ENCODE measurements at places on chromosomes 7 and 10.

DNA sequence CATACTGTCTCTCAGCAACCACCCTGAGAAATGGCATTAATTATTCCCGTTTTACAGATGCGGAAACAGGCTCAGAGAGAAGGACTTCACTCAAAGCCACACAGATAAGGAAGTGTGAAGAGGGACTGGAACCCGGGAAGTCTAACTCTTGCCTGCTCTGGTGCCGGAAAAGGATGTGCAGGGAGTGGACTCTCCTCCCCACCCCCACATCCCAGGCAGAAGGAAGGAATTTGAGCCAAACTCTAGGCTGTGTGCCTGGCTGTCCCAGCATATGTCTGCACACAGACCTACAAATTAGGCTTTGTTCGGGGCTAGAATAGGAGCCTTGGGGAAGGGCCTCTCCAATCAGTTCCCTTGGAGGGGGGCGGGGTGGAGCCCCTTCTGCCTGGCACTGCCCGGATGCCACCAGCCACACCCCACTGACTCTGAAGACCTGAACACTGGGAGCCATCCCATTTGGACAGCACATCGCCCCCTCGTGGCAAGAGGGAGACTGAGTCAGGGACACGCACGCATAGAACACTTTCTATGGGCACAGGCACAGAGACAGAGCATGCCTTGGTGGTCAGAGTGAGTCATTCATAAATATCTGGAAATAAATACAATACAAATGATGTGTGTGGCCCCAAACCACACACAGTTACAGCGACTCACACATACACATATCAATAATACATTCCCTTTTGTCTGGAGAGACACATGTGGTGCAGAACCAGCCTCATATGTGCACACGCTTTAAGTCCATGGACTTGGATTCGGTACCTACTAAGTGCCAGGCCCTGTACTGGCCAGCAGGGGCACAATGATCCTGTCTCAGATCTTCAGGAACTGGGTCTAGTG, 13.1 kb downstream of the LZTS2 start:
- DNase-seq = peak; percentile 63

DNA sequence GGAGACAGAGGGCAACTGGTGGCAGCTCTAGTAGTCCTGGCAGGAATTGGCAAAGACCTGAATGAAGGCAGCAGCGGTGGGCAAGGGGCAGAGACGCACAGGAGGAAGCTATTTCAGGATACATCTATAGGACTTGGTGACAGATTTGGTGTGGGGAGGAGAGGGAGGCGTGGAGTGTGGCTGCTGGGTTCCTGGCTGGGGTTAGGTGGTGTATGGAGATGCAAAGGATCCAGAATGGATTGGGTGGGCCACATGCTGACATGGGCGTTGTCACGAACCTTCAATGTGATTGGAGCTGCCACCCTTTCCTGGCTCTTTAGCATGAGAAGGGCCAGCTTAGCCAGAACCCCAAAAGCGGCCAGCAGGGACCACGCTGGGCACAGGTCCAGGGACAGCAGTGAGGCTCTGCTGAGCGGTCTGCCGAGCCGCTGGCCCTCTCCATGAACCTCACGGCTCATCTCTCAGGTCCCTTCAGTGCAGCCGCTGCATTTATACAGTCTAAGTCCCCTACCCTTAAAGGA, 10.2 kb upstream of the ADCY1 start:
- DNase-seq = no peak

DNA sequence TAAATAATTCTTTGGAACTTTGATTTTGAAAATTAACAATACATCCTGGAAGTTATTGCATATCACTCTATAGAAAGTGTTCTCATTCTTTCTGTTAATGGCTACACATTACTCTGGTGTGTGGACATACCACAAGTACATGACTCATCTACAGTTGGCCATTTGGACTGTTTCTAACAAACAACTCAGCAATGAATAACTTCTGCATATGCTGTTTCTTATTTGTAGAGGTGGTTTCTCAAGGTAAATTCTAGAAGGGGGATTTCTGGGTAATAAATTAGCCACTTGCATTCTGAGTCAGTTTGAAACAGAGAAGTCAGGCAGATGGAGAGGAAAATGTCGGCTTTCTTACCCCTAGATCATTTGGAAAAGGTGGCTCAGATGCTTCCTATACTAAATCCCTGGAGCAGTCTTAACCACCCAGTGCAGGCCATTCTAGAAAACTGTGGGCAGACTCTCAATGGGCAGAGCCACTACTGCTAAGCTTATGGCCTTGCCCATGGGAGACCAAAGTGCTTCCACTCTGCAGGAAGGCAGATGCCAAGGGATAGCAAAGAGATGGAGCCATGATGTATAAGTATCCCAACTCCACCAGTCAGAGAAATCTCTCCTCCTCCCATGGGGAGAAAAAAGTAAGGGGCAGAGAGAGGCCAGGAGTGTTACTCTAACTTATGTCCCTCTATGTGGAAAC, 194.0 kb upstream of the PLPP4 start:
- DNase-seq = no peak

DNA sequence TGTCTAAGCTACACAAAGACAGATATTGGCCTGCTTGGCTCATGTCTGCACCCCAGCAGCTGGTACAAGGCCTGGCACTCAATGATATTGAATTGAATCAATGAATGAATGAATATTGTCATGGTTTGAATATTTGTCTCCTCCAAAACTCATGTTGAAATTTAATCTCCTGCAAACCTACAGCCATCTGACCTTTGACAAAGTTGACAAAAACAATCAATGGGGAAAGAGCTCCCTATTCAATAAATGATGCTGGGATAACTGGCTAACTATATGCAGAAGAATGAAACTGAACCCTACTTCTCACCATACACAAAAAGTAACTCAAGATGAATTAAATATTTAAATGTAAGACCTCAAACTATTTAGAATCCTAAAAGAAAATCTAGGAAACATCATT, 144.7 kb downstream of the CYP26A1 start:
- DNase-seq = no peak

DNA sequence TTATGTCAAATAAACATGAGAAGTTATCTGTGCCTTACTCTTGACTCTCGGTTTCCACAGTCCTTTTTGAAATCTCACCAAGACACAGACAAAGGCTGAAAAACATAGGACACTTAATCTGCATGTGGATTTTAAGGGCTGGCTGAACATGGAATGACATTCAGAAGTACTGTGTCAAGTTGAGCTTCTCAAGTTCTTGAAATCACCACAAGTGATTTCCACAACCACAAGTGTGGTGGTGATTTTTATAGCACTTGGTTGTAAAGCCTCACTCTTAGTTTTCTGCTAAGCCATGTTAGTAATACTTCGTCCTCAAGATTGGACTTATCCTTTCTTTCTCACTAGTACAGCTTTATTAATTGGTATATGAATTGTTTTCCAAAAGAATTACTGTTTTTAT, 29.6 kb downstream of the FOXP2 start:
- DNase-seq = no peak

DNA sequence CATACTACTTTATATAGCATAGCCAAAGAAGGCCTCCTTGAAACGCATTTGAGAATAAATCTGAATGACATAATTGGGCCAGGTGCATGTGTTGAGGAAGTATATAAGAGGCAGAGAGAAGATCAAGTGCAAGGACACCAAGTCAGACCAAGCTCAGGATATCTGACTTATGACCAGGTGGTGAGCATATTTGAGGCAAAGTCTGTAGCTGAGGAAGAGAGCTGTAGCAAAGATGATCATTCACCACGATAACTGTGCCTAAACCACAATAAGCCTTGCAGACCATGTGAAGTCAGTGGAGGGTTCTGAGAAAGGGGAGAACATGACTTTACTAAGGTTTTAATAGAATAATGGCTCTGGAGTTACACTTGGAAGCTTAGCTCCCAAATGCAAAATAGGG, 292.3 kb downstream of the SORCS1 start:
- no peak for DNase-seq

DNA sequence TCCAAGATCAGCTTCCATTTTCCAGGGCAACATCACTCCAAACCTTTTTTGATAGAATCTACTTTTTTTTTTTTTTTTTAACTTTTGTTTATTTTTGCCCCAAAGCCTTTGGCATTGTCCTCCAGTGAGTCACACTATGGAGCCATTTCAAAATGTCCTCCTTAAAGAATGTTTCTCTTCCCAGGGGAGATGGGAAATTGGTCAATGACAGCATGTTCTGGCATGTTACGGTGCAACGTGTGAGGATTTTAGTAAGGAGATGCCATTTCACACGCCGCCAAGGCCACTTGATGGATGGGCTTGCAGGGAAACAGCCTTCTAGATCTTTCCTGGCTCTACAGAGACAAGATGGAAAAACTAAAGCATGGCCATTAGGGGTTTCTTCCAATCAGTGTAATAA, 30.7 kb upstream of the TRIL start:
- DNase-seq = no peak

DNA sequence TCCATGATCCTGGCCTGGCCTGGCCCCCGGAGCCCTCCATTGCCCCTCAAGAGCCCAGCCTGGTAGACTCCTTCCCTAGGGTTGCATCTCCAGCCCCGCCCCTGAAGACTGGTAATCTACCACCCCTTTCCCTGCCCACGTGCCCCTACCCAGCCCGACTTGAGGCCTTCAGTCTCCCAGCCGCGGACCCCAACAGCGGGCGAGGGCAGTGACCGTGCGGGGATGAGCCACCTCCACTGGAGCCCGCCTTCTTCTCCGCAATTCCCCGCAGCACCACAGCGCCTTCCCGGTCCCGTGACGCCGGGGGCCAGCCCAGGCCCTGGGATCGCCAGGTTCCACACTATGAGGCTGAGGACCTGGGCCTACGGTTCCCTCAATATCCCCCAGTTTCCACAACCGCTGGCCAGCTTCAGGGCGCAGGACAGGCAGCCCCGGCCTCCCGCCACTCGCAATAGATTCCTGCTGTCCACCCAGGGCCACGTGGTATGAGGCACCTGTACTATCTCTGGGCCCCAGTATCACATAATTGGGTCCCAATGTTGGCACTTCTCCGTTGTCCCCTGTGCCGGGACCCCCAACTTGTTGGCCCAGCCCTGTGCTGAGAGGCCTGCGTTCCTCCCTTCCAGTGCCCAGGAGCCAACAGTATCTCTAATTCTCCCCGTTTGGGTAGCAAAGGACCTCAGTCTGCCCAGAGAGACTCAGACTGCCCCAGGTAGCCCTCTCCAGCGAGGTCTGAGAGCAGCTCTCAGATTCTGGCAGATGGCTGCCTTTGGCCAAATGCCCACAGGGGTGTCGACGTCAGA, 1.1 kb upstream of the GPRIN2 start:
- no peak for DNase-seq

- DNase-seq = no peak
Observed at GRCh38 chr10:78571286-78571685, 497.5 kb upstream of the ZMIZ1 start.

- no peak for DNase-seq
Observed at GRCh38 chr10:114943000-114943399, 5.0 kb downstream of the TRUB1 start.

Data from activated T-helper 1 cell treated with Interleukin-2 at 50 U/mL for 16 hours (primary cell).